GM20000 (cell line): ENCODE measurements at places on chromosomes 1 and 21.

DNA sequence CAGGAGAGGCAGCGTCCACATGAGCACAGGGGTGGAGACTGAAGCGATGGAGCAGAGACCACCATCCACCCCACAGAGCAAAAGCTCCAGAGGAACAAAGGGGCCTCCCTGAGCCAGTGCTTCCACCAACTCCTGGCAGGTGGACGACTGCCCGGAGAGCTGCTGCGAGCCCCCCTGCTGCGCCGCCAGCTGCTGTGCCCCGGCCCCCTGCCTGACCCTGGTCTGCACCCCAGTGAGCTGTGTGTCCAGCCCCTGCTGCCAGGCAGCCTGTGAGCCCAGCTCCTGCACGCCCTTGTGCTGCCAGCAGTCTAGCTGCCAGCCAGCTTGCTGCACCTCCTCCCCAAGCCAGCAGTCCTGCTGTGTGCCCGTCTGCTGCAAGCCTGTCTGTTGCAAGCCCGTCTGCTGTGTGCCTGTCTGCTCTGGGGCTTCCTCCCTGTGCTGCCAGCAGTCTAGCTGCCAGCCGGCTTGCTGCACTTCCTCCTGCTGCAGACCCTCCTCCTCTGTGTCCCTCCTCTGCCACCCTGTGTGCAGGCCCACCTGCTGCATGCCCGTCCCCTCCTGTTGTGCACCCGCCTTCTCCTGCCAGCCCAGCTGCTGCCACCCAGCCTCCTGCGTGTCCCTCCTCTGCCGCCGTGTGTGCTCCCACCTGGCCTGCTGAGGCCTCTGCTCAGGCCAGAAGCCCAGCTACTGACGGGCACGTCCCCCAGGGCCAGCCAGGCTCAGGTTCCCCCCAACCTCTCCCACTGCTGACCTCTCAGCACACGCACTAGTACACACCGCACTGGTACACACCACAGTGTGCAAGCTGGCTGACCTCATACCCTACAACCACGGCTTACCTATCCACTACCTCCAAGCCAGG lies 5.4 kb downstream of the KRTAP10-12 start:
- no peak for DNase-seq

GRCh38 chr1:90989990-90990389 lies 31.8 kb downstream of the ZNF644 start:
- no peak for DNase-seq

GRCh38 chr21:42624095-42624790 lies 29.2 kb upstream of the PDE9A start:
- DNase-seq = no peak

DNA sequence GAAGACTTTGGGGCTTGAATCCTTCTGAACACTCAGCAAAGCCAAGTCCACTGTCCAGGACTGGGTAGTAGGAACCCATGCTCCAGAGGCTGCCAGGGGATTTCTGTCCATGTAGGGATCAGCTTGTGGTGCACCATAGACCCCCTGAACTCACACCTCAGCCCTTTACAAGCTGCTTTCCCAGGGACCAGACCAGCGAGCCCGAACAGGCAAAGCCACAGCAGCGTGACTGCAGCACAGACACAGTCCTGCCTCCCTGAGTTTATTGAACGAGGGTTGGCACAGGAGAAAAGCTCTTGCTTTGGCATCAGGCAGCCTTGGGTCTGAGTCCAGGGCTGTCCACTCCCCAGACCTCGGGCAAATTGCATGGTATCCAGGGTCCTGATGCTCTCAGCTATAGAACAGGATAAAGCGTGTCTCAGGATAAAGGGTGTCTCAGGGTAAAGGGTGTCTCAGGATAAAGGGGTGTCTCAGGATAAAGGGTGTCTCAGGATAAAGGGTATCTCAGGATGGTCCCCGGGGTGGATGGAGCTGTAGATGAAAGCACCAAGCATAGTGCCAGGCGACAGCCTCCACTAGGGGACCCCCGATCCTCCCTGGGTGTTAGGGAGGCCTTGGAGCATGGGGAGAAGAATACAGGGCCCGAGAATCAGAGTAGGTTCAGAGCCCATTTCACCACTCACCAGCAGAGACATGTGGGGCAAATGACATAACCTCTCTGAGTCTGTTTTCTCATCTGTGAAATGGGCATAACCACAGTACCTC lies 648.8 kb downstream of the NPHP4 start:
- no peak for DNase-seq

DNA sequence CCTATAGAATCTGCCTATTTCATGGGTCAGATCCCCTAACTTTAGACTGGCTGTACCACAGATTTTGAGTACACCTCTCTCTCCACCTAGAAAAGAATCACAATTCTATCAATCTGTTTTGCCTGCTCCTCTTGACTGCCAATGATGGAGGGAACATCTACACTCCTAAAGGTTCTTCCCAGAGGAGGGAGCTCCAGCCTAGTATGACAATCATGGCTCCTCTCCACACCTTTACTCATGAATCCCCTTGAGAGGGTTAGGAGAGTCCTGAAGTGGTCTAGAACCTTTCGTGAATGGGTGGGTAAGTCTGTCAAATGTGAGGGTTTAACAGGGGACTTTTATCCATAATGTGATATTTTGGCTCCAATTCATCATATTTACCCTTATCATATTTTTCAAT lies 48.0 kb downstream of the DNAI4 start:
- DNase-seq = no peak

GRCh38 chr1:193031431-193031830 lies 27.7 kb downstream of the UCHL5 start:
- peak; percentile 4 for DNase-seq

- DNase-seq = no peak
Observed at GRCh38 chr1:205452364-205452763, 3.5 kb downstream of the BLACAT1 start.

GRCh38 chr1:245549996-245550719 lies 395.4 kb downstream of the KIF26B start:
- DNase-seq = no peak

GRCh38 chr1:172347416-172347815 lies 73.1 kb upstream of the C1orf105 start:
- DNase-seq = no peak

DNA sequence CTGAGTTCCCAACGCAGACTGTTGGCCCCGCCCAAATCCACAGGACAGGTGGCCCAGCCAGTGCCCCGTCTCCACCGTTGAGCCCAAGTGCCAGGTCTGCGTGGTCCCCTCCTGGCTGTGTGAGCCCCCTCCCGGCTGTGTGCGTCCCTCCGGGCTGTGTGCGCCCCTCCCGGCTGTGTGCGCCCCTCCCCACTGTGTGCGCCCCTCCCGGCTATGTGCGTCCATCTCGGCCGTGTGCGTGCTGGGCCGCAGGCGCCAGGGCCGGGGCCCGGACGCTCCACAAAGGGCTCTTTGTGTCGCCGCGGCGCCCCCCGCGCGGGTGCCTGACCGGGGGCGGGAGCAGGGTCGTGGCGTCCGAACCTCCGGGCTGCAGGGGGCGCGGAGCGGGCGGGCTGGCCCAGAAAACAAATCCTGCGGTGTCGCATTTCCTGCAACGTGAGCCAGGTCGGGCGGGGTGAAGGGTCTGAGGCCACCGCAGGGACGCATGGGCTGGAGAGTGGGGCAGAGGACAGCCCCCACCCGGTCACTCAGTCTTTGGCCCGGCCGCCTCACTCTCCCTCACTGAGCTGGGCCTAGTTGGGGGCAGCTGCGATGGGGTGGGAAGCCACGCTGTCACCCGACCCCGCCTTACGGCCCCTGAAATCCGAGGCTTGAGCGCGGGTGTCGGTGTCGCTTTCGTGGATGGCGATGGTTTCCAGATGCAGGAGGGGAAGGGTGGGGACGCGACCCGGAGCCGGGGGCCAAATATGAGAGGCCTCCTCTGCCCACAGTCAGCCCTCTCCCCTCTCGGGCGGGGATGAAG lies 18.8 kb downstream of the TNFRSF25 start:
- no peak for DNase-seq

DNA sequence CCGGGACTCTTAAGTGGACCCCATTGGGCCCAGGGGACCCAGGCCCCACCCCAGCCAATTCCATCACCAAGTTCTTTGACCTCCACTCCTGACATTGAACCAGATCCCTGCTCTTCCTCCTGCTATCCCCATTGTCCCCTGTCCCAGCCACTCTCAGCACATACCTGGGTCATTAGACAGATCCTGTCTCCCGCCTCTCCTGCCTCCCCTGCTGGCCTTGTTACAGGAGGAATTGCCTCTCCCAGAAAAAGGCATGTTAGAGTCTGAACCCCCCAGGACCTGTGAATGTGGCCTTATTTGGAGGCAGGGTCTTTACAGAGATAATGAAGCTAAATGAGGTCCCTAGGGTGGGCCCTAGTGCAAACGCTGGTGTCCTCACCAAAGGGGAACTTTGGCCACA lies 301.9 kb downstream of the NPHP4 start:
- no peak for DNase-seq

GRCh38 chr1:108113496-108113895 lies 86.6 kb downstream of the SLC25A24 start:
- no peak for DNase-seq

DNA sequence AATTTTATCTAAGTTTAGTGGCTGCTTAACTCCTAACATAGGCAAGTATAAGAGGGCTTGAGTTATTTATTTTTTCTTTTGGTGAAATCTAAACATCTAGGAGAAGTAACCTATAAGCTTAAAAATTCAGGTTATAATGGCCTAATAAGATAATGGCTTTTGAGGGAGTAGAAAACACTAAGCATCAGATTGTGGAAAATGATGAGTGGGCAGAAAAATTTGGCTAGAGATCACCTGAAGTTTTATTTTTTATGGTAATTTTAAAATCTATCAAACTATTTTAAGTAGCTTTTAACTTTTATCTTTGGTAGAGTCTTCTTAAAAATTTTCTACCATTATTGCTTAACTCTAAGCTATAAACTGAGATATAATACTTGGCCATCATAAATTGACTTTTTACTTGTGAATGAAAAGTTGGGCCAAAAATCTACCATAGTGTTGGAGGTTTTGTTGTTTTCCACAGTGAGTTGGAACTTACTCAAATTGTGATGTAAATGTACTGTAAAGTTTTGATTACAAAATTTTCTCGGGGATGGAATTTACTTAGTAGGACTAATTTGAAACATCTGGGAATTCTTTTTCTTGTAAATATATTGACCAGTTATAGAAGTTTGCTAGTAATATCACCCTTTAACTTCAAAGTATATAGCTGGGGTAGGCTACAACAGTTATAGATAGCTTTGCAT lies 63.9 kb downstream of the USP25 start:
- no peak for DNase-seq

DNA sequence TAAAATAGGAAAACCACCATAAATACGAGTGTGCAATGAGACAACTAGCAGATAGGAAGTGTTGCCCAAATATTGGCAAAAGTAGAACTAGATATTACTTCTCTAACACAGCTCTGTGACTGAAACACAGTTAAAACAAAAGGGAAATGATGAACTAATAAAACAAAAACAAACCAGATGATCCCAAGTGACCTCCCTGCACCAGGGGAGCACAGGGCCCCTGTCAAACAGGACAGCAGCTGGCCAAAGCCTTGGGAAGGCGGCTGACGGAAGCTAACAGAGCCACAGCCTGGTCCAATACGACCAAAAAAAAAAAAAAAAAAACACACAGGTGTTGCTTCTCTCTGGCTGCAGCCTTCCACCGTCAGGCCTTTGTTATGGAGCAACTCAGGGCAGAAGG lies 17.8 kb downstream of the ZBTB17 start:
- DNase-seq = no peak

DNA sequence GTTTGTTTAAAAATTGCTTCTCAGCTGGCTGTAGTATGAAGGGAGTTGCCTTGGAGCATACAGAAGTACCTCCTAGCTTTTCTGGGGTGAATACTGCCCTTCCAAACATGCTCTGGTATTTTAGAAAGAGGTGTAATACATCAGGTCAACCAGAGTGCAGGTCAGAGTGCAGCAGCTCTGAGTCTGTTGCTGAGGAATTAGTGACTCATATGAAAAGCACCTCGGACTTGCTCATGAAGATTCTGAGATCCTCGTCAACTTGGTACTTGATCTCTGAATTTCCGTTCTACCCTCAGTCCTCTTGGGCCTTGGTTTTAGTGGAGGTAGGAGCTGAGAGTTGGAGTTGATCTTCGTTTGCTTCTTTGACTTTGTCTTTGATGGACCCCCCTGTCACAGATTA lies 67.3 kb downstream of the NOS1AP start:
- DNase-seq = no peak

GRCh38 chr1:229950908-229951307 lies 116.1 kb upstream of the GALNT2 start:
- DNase-seq = no peak

GRCh38 chr1:29597861-29598260 lies 361.5 kb downstream of the PTPRU start:
- DNase-seq = no peak

GRCh38 chr21:29389136-29389535 lies 90.4 kb downstream of the BACH1 start:
- no peak for DNase-seq

DNA sequence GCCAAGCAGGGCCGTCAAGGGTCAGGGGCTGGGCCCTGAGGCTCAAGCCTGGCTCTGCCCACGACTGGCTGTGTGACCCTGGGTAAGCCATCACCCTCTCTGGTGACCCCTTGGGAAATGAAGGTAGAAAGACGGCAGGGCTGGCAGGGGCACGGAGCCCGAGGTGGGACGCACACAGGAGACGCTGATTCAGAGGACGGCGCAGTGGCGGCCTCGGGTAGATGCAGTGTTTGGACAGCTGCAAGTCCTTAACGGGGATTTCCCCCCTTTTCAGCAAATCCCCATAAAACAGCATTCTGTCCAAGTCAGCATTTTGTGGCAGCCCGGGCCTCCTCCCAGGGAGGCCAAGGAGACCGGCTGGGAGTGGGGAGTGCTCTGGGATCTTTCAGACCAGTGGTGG lies 16.7 kb downstream of the COL8A2 start:
- no peak for DNase-seq

- DNase-seq = no peak
Observed at GRCh38 chr1:40736085-40736531, 44.6 kb downstream of the NFYC start.

DNA sequence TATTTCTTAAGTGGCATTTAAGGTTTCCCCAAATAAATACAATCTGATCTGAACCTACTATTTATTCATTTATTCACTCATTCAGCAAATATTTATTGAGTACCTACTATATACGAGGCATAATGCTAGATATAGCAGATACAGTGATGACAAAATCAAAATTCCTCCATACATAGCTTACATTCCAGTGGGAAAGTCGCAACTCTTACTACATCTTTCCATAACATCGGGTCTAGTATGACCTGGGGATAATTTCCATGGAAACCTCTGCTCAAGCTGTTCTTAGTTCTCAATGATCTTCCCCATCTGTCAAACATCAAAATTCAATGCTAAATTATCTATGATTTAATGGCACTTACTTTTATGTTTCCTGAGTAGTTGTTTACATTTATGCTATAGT lies 70.8 kb upstream of the PRKACB start:
- no peak for DNase-seq

DNA sequence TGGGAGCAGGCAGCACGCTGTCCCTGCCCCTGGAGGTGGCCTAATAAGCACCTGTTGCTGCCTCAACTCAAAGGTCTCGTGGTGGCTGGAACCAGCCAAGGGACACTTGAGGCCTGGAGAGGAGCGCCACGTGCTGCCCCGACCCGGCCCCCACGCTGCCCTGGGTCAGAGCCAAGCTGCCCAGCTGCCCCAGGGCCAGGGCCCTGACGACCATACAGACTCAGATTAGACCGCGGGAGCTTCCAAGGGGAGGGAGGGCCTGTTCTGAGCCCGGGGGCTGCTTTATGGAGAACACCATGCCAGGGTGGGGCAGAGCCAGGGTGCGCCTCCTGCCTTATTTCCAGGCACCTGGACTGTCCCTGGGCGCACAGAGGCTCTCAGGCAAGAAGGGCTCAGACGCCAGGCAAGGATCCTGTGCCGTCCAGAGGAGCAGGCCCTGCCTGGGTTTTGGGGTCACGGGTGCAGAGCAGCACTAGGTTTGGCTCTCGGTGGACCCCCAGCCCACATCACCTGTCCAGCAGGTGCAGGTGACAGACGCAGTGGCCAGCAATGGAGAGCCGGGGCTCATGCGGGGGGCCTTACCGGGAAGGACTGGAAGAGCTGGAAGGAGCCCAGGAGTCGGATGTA lies 18.6 kb downstream of the KRTAP10-1 start:
- DNase-seq = no peak
